Cardiac fibroblast (primary cell): ENCODE measurements at places on chromosomes 16 and 17.
A peak's percentile ranks its signal among the peaks of the same experiment; 100 is the strongest.

GRCh38 chr17:80919331-80920311, 72.0 kb upstream of the CHMP6 start:
- no peak for DNase-seq

GRCh38 chr17:4966844-4967538, 626 bp downstream of the SPAG7 start:
- DNase-seq, result peak; percentile 100

DNA sequence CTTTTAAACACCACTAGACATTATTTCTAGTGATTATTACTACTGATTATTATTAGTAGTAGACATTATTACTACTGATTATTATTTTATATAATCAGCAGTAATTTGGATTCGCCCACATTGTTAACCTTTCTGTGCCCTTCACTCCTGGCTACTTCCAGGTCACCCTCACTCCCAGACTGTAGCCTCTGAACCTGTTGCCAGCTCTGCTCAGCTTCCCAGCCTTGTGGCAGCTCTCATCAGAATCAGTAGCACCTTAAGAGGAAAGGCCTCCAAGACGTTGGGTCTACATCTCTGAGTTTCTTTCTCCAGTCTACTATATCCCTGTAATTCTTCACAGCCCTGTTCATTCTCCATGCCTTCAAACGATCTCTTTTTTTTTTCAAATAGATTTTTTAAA, 137.0 kb downstream of the KATNIP start:
- no peak for DNase-seq

GRCh38 chr17:49913226-49914095, 55.5 kb upstream of the DLX4 start:
- DNase-seq, result peak; percentile 57

DNA sequence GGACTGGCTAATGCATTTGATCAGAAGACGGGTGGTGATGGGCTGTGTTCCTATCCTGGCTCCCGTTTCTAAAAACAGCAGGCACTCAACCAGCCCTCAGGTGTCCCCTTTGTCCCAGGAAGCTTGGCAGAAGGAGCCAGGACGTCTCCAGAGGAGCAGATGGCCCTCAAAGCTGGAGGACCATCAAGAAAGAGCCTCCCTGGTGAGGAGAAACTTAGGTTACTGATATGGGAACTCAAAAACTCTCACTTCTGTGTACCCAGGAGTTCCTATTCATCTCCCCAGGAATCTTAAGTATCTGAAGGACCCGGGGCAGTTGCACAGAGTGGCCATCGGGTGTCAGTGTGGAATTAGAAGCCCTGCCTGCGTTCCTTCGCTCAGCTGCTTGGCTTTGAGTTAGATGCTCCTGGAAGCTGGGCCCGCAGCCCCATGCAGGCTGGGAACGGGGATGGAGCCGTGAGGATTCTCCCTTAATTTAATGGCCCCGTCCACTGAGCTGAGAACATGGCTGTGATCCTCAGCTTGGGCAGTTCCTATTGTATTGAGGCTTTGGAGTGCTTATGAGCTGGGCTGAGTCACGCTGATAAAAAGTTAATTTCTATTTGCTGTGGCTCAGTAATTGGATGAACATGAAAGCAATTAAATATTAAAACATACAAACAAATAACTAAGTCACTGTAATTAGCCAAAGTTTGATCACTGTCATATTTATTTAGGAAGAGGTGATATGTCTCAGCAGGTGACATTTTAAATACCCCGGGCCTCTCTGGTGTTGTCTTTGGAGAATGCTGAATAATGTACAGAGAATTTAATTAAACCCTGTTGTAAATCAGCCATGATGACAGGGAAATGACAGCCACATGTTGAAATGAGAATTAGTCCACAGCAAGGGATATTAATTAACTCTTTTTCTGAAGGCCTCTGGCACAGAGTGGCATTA, 402.1 kb downstream of the SEC14L1 start:
- DNase-seq, result peak; percentile 90

GRCh38 chr16:86044241-86044671, 145.3 kb downstream of the IRF8 start:
- peak; percentile 24 for DNase-seq

GRCh38 chr16:4401510-4401909, 14.9 kb downstream of the CORO7 start:
- no peak for DNase-seq

- DNase-seq, result peak; percentile 34
Observed at GRCh38 chr17:61208301-61209105, 191.1 kb upstream of the TBX2 start.

GRCh38 chr17:56648806-56649205, 55.3 kb downstream of the NOG start:
- DNase-seq, result no peak

- no peak for DNase-seq
Observed at GRCh38 chr17:31744511-31744951, 114.5 kb downstream of the COPRS start.

GRCh38 chr17:48620461-48621139, 5.5 kb upstream of the HOXB8 start:
- no peak for DNase-seq

DNA sequence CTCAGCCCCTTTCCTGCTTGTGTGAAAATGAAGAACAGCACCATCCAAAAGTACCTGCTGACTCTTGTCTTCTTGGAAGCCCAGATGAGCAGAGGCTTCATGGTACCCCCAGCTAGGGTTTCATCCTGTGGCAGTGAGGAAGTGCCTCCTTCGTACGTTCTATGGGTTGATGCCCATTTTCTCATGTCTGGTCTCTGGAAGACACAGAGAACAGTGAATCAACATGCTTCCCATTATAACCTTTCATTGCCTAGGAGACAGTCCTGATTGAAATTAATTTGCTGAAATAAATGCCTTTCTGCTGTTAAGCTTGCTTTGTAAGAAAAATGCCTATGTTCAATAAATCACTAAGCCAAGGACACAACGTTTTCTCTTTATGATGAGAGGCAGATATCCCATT, 36.5 kb downstream of the RCVRN start:
- no peak for DNase-seq
